ENCODE measurements at places on chromosomes 2 and 18. TPM values are rescaled to one million over a fixed set of nuclear protein-coding genes. Genes with fewer than 3 reads are reported as not detected.

EFHD1 gene
- total RNA-seq: not detected

GRCh38 chr18:56258178-56258577 is 380.2 kb downstream of the TXNL1 start:
- DNase-seq: no peak

DNA sequence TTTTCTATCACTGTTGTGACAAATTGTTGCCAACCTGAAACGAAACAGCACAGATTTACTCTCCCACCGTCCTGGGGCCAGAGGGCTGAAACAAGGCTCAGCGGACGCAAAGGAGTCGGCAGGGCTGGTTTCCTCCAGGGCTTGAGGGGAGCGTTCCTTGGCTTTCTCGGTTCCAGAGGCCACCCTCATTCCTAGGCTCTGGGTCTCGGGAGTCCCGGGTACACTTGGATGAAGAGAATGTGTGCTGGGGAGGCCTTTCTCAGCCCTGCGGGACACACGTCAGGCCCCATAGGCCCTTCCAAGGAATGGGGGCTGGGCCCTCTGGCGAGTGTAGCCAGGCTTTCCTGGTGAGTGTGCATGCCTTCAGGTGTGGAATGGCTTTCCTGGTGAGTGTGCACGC is 287.3 kb upstream of the HS6ST1 start:
- no peak for DNase-seq

GRCh38 chr2:11987151-11987550 is 240.7 kb downstream of the LPIN1 start:
- DNase-seq: no peak

NBAS gene
- total RNA-seq: 49.3 TPM

Measured in myocyte (in vitro differentiated cells).